ENCODE measurements at places on chromosomes 6 and 20. TPM values are rescaled to one million over a fixed set of nuclear protein-coding genes. Genes with fewer than 3 reads are reported as not detected.

- H3K36me3 ChIP-seq = no peaks in the 10 kb centered on the region
- H3K27me3 ChIP-seq = no peaks in the 10 kb centered on the region
- no peak for DNase-seq
- no peaks in the 10 kb centered on the region for H3K4me1 ChIP-seq
Observed at GRCh38 chr6:96467814-96468213, 53.8 kb upstream of the UFL1 start.

DNA sequence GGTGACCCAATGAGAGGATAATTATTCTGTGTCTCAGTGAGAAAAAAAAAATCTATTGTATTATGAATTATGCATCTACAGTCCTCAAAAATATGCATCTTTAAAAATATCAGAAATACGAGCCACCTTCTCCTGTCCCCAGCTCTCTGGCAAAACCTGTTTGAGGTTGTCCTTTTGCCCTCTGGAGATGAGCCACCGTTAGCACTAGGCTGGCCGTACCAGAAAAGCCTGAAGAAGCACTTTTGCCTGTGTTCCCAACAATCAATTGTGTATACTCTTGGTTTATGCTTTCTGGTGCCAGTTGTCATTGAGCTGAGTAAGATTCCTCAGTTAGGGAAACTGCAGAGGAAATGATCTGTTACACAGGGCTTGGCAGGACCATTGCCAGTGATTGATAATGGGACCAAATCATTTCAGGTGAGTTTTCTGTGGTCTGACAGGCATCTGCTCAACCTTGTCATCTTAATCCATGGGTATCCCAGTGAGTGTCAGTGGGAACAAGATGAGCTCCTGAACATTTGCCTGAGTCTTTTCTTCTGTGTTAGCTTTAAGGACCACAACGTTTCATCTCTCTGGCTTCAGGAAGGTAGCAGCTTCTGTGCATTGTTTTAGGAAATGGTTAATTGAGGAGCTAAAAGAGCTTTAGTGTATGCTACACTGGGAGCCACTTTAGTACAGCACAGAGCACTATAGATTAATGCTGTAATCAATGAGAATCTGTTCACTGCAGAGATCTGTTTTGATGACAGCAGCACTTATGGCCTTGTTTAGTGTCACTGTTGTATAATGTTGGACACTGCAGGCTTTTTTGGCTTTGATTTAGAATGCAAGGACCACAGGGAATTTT, 330.1 kb downstream of the RIMS1 start:
- H3K4me3 ChIP-seq = no peak overlapping the region
- no peaks in the 10 kb centered on the region for H3K36me3 ChIP-seq
- H3K4me1 ChIP-seq = no peaks in the 10 kb centered on the region
- no peak for DNase-seq

DNA sequence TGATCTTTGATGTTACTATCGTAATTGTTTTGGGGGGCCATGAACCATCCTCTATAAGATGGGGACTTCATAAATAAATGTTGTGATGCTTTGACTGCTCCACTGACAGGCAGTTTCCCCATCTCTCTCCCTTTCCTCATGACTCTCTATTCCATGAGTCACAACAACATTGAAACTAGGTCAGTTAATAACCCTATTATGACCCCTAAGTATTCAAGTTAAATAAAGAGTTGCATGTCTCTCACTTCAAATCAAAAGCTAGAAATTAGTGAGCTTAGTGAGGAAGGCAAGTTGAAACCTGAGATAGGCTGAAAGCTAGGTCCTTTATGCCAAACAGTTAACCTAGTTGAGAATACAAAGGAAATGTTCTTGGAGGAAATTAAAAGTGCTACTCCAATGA, 491.0 kb downstream of the HAO1 start:
- no peaks in the 10 kb centered on the region for H3K27me3 ChIP-seq
- H3K4me3 ChIP-seq = no peak overlapping the region
- H3K27ac ChIP-seq = no peak overlapping the region
- DNase-seq = no peak

Gene ZBTB12
- total RNA-seq = 42.1 TPM

DNA sequence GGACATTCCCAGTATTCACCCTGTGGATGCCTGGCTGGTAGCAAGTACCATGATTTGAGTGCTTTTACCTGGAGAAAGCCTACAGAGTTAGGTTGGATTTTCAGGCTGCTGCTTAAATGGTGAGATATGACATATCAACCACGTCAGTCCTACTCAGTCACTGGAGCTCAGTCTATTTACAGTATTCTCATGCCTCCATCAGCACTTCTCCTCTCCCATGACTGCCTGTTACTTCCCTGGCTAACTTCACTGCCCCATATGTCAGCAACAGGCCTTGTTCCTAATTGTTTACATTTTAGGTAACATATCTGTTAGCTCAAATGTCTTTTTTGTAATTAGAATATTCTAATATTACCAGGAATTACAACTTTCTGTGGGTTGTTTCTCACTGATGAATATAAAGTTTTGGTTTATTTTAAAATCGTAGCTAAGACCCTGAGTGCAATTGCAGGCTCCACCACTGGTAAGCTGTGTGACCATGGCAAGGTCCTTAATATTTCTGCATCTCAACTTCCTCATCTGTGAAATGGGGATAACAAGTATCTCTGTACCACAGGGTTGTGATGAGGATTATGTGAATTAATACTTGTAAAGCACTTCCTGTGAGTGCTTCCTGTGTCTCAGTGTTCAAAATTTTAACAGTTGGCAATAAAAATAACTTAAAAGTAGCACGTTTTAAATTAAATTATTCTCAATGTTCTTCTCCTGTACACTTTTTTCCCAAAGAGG, 54.3 kb downstream of the RNF144B start:
- H3K4me1 ChIP-seq = no peaks in the 10 kb centered on the region
- no peaks in the 10 kb centered on the region for H3K36me3 ChIP-seq
- no peak overlapping the region for H3K27ac ChIP-seq
- no peaks in the 10 kb centered on the region for H3K27me3 ChIP-seq
- DNase-seq = no peak

Gene BEND6
- 1.9 TPM for total RNA-seq

Gene LY6G5B
- total RNA-seq = 12.6 TPM

DNA sequence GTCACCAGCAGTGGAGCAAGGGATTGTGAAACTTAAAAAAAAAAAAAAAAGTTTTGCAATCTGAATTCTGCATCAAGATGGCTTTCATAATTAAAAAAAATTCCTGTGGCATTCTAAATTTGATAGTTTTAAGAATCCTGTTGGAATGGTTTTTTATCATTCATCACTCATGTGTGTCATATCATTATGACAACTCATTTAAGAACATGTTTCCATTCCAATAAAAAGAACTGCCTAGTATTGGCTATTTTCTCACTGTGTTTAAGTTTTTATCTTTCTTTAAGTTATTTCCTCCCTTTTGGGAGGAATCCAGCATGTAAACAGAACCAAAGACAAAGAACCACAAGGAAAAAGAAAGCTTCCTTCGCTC, 26.2 kb upstream of the RHAG start:
- no peak for DNase-seq
- H3K4me1 ChIP-seq = no peaks in the 10 kb centered on the region
- no peaks in the 10 kb centered on the region for H3K36me3 ChIP-seq
- H3K27ac ChIP-seq = no peak overlapping the region

DNA sequence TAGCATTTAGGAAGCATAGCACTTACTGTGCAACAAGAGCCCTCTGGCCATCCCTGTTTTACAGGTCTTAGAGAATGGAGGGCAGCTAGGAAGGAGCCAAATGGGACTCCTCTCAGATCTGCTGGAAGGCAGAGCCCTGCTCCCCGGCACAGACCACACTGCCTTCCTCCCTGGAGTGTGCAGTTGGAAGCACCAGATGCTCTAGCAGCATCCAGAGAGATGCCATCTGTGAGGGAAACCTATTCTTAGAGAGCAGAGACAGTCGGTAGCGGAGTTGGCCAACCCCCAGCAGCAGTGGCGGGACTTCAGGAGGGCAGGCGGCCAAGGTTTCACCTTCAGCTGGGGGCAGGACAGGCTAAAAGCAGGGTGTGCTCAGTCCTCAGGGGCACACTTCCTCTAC, 16.7 kb upstream of the E2F1 start:
- H3K36me3 ChIP-seq = no peaks in the 10 kb centered on the region
- no peaks in the 10 kb centered on the region for H3K27me3 ChIP-seq
- no peaks in the 10 kb centered on the region for H3K4me1 ChIP-seq
- no peak for DNase-seq
- no peak overlapping the region for H3K27ac ChIP-seq

Gene ZSWIM3
- total RNA-seq = 6.8 TPM

Gene PREX1
- total RNA-seq = 12.8 TPM

DNA sequence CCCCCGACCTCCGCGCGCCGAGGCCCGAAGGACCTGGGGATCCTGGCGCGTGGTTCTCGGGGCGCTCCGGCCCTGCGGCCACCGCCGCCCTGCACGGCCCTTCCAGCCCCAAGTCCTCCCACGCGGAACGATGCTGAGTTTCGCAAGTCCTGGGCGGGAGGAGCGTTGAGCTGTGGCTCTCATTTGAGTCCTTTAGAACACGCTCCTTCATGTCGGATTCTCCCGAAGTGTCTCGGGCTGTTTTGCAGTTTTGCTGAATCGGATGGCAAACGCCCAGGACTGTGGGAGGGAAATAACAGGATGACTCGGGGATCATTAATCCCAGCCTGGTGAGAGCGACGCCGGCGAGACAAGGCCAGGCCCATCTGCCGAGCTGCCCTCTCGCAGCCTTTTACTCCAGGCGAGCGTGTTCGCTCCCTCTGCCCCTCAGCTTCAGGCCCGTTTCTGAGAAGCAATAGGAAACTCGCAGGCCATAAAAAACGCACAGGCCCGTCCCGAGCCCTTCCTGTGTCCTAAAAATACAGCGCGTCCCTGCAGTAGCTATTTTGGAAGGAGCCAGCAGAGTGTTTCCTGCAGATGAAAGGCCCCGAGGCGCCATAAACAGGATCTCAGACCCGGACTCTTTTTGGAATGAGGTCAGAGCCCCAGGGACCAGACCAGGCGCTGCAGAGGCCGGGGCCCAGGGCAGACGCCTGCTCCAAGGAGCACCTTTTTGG, 153.5 kb downstream of the DLL1 start:
- no peaks in the 10 kb centered on the region for H3K4me1 ChIP-seq
- no peak overlapping the region for H3K4me3 ChIP-seq
- H3K27me3 ChIP-seq = no peaks in the 10 kb centered on the region
- H3K36me3 ChIP-seq = no peaks in the 10 kb centered on the region

DNA sequence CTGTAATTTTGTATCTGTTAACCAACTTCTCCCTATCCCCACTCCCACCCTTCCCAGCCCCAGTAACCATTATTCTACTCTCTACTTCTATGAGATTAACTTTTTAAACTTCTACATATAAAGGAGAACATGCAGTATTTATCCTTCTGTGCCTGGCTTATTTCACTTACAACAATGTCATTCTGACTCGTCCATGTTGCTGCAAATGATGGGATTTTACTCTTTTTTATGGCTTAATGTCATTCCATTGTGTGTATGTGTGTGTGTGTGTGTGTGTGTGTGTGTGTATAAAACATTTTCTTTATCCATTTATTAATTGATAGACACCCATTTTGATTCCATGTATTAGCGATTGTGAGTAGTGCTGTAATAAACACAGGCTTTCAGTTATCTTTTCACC, 76.1 kb downstream of the COL19A1 start:
- no peaks in the 10 kb centered on the region for H3K4me1 ChIP-seq
- no peak for DNase-seq
- H3K36me3 ChIP-seq = no peaks in the 10 kb centered on the region
- H3K27ac ChIP-seq = no peak overlapping the region

Gene LY6G6F
- total RNA-seq = not detected

- no peak for DNase-seq
- no peak overlapping the region for H3K27ac ChIP-seq
- no peak overlapping the region for H3K4me3 ChIP-seq
- no peaks in the 10 kb centered on the region for H3K36me3 ChIP-seq
- no peaks in the 10 kb centered on the region for H3K4me1 ChIP-seq
Observed at GRCh38 chr20:57579898-57580447, 19.1 kb downstream of the PCK1 start.

Gene FOXC1
- total RNA-seq = 0.13 TPM

DNA sequence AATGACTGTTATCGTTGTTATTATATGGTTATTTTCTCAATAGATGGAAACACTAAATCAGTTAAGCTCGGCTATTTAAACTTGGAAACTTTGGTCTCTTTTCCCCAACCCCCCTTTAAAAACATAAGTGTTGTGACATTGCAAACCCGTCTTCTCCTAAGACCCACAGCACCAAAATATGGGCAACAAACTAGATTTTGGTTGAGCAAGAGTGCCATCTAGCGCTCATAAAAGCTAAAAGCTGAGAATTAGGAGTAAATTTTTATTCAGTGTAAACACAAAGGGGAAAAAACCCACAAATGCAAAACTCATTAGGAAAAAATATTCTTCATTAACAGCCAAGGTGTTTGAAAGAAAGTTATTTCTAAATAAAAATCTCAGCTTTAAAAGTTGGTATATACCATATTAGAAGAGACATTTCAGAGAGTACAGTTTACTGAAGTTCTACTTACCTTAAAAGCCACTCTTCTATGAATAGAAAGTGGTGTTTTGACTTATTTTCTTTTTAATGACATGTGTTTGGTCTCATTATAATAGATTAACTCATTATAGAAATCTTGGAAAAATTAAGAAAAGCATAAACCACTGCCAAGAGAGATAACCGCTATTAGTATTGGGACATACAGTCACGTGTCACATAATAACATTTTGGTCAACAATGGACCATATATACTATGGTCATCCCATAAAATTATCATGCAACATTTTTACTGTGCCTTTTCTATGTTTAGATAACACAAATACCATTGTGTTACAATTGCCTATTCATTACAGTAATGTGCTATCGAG, 21.1 kb downstream of the SESN1 start:
- no peaks in the 10 kb centered on the region for H3K36me3 ChIP-seq
- no peaks in the 10 kb centered on the region for H3K4me1 ChIP-seq
- H3K27me3 ChIP-seq = no peaks in the 10 kb centered on the region
- H3K4me3 ChIP-seq = no peak overlapping the region
- H3K27ac ChIP-seq = no peak overlapping the region

Gene KCNB1
- 0.59 TPM for total RNA-seq

DNA sequence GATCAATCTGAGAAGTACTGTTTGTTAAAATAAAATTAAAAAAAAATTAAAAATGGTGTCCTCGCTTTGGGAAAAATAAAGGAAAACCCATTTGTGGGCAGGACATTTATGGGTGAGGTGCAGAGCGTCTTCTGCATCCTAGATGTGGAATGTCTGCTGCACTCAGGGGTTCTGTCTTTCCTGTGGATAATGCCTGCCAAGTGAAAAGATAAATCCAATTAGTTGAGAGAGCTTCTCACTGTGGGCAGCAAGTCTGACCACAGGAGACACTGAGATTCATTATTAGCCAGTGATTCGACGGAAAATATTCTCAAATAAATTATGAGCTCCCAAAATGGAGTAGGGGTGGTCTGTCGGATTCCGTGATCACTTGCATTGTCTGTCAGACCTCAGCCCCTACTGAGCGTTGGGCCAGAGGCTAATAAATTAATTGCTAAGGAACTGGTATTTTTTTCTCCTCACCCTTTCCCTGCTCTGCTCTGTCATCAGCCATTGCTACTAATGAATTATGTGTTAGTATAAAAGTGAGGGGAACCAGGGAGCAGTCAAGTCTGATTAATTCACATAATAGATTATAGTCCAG, 10.0 kb downstream of the GMPR start:
- no peaks in the 10 kb centered on the region for H3K27me3 ChIP-seq
- H3K27ac ChIP-seq = no peak overlapping the region
- DNase-seq = no peak
- H3K4me1 ChIP-seq = no peaks in the 10 kb centered on the region

Data from H1 (cell line).